ENCODE measurements at places on chromosomes 7 and 10.

- peak; percentile 95 for DNase-seq
Measured at GRCh38 chr7:138243430-138243829, 167.2 kb downstream of the AKR1D1 start.

GRCh38 chr10:4568086-4568485 lies 257.9 kb upstream of the AKR1E2 start:
- no peak for DNase-seq

GRCh38 chr7:100152404-100152803 lies 3.7 kb downstream of the LAMTOR4 start:
- DNase-seq: no peak

DNA sequence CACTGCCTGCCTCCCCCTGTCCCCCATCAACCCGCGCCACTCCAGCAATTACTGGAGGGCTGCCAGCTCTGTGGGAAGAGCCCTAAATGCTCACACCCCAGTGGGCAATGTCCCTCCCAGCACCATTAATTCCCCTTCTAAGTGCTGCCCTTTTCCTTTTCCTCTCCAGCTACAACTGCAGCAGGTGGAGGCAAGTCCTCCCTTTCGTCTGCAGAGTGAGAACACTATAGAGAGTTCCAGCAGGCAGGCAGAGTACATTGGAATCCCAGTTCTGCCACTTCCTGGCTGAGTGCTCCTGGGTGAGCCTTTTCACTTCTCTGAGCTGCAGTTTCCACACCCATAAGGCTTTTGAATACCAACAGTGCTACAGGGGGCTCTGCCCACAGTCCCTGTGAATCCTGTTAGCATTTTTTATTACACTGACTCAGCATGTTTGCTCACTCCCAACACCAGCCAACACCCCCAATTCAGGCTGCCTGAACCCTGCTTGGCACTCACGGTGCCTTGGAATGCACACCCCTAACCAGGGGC lies 447.0 kb downstream of the GRID1 start:
- DNase-seq: peak; percentile 15

GRCh38 chr7:4566714-4567113 lies 115.4 kb upstream of the FOXK1 start:
- no peak for DNase-seq

GRCh38 chr7:133293384-133294160 lies 40.7 kb downstream of the EXOC4 start:
- no peak for DNase-seq

DNA sequence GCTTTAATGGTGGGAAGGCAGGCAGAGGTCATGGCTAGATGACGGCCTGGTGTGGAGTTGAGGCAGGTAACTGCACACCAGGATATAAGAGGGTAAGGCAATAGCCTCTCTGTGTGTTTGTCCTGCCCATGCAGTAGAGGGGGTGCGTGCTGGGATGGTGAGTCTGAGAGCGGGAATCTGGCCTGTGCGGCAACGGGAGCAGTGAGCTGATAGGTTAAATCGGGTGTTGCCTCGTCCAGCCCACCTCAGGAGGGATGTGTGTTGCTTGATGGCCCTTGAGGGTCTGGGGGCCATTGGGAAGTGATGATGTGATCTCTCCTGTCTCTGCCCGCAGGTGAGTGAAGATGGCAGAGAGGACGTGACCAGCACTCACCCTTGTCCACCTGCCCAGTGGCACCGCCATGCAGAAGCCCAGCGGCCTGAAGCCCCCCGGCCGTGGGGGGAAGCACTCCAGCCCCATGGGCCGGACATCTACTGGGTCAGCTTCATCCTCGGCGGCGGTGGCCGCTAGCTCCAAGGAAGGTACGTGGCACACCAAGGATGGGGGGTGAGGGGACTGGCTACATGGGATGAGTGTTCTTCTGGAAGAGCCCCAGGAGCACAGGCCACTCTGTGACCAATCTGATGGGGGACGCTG lies 28.1 kb downstream of the CLIP2 start:
- no peak for DNase-seq

DNA sequence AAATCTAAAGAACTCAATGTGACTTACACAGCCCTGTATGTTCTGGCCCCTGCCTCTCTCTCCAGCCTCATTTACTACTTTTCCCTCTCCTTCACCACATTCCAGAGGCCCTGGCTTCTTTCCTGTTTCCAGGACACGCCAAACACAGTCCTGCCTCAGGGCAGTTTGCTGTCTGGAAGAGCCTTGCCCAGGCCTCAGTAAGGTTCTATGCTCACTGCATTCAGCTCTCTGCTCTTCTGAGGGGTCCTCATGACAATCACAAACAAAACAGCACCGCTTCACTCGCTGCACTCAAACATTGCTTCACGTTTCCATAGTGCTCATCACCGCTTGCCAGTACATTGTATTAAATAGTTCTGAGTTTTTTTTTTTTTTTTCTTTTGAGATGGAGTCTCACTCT lies 35.1 kb upstream of the GARS1 start:
- DNase-seq: no peak

DNA sequence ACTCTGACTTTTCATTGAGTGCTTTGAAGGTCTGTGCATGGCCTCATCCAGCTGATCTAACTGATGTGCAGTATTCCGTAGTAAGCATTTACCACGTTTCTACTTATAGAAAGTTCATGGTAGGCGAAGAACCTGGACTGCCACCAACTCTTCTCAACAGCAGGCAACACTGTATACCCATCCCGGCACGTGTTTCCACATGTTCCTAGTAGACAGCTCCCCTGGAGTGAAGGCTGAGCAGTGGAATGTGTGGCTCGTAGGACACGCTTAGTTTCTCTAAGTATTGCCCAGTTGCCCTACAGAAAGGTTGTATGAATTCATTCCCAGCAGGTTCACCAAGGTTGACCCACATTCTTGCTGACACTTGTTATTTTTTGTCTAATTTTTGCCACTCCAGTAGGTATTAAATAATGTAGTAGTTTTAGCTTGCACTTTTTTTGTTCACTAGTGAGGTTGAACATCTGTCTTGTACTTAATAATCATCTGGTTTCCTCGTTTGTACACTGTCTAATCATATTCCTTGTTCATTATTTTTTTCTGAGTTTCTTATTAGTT lies 15.2 kb downstream of the PROSER2 start:
- no peak for DNase-seq

- DNase-seq: no peak
Measured at GRCh38 chr10:91313796-91314485, 93.5 kb downstream of the PCGF5 start.

DNA sequence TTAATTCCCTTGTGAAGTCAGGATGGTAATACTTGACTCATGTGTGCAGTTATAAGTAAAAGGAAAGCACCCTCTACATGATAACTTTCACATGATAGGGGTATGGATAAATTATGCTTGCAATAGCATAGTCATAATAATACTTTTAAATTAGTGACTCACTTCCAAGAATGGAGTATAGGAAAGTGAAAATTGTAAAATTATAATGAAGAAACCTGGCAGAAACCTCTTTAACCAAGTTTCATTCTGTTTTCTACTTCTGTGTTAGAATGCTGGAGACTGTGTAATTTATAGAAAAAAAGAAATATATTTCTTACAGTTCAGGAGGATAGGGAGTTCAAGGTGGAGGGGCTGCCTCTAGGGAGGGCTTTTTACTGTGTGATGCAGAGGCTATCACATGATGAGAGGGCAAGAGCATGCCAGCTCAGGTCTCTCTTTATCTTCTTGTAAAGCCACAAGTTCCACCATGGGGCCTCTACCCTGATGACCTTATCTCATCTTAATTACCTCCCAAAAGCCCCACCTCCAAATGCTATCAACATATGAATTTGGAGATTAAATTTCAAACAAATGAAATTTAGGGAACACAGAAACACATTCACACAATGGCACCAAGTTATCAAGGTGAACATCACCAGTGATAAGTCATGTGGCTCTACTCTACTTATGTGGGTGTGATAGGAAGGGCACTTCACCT lies 43.2 kb downstream of the HDAC9 start:
- DNase-seq: no peak

GRCh38 chr10:78520737-78521430 lies 487.2 kb downstream of the RPS24 start:
- no peak for DNase-seq

DNA sequence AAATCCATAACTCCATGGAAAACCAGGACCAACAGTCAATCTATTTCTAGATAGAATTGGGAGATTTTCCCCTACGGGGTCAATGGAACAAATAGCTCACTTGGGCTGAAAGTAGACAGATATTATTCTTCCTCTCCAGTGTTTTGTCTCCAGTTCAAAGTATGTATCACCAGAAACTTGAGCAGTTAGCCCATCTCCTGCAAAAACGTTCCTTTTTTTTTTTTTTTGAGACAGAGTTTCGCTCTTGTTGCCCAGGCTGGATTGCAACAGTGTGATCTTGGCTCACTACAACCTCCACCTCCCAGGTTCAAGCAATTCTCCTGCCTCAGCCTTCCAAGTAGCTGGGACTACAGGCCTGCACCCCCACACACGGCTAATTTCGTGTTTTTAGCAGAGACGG lies 390.0 kb upstream of the AUTS2 start:
- no peak for DNase-seq

GRCh38 chr7:133268355-133268754 lies 15.5 kb downstream of the EXOC4 start:
- DNase-seq: no peak

DNA sequence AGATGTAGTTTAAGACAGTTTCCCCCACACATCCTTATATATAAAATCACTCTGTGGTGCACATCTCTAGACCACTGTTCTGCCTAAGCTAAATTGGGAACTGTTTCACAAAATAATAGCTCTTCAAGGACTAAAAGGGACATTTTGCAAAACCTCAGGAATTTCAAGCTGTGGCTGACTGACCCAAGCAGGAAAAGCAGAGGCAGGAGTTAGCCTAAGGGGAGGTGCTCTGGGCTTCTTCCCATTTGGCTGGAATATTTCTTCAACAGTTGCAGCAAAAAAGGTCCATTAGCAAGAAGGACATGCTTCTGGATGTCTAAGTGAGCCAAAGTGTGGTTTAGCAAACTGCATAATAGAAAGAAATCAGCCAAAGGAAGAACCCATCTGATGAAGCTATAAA lies 551.2 kb upstream of the ANKRD30A start:
- no peak for DNase-seq

GRCh38 chr7:152312316-152312715 lies 123.5 kb downstream of the KMT2C start:
- DNase-seq: no peak

DNA sequence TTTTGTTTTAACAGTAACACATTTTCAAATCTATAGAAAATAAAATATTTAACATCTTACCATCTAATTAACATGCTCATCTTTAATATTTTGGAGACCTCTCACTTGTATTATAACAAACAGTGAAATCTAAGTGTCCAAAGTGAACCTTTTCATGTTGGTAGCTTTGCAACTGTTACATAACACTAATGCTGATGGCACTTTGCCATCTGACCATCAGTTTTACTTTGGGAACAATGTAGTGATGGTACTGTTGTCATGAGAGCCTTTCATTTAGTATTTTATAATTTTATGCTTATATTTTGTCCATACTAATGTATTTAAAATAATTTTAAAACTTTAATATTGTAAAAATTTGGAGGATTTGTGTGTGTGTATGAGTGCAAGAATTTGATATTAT lies 1017.0 kb upstream of the KCND2 start:
- DNase-seq: no peak

- DNase-seq: no peak
Measured at GRCh38 chr10:68861253-68861652, 33.9 kb downstream of the STOX1 start.

DNA sequence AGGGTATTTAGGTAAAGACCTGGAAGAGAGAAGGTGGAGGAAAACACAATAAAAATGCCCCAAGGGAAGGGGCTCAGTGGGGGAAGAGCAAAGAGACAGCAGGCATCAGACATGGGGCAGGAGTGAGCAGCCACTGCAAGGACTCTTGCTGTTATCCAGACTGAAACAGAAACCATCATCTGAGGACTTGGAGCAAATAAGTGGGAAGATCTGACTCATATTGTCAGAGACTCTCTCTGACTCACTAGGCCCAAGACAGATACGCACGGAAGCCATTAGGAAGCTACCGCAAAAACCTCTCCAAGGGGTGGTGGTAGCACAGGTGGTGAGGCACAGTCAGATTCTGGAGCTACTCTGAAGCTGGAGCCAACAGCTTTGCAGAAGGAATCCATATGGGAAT lies 110.7 kb downstream of the RNF32 start:
- DNase-seq: no peak

- DNase-seq: no peak
Measured at GRCh38 chr10:132724446-132724845, 61.5 kb downstream of the NKX6-2 start.

- DNase-seq: no peak
Measured at GRCh38 chr10:71971769-71972555, 7.8 kb downstream of the CHST3 start.

GRCh38 chr7:53947732-53948131 lies 594.4 kb upstream of the VSTM2A start:
- DNase-seq: no peak

GRCh38 chr7:512146-512510 lies 7.5 kb downstream of the PDGFA start:
- no peak for DNase-seq

DNA sequence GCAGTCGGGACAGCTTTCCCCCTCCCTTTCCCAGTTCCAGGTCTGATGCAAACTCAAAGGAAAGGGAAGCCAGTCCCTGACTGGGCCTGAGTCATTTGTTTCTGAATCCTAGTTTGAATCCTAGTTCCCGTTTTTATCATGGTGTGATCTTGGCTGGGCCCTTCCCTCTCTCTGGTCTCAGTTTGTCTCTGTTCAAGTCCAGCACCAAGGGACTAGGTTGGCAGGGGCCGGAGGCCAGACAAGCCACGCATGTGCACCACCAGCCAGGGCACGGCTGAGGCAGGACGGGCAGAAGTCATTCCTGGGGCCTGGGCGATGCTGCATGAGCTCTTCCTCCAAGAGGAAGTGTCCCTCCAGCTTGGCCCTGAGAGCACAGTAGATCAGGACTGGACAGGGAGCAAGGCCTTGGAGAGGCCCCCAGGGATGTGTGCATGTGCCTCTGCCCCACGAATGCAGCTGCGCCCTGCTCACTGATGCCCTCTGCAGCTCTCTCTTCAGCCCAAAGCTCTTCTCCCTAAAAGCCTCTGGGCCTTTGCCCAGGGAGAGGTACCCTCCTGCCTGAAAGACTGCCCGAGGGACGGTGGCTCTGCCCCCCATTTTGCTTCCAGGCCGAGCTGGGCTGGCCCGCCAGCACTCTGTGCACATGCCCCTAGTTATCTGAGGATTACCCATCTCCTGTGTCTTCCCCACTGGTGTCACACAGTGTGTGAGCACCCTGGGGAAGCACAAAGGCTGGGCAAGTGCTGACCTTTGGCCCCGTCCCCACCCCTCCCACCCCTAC lies 86.7 kb downstream of the ZMIZ1 start:
- no peak for DNase-seq

DNA sequence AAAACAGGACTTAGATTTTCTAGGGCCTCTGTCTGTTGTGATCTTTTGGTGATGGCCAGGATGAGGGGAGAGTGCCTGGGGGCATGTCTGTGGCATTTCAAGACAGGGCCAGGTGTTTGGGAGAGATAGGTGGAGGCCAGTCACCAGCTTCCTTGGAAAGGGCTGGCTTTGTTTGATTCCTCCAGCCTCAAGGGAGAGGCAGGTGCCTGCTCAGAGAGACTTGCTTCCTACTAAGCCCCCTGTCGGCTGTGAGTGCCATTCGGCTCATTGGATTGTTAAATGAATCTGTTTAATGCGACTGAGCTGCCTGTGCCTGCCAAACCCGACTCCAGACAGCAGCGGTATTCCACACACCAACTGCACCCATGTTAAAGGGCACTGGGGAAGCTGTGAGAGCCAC lies 304.1 kb upstream of the COBL start:
- DNase-seq: no peak

GRCh38 chr10:62559481-62560200 lies 185.5 kb downstream of the ZNF365 start:
- no peak for DNase-seq
